Ureter (tissue), 1 donor: ENCODE measurements at places on chromosomes 3 and 15. TPM values are rescaled to one million over a fixed set of nuclear protein-coding genes. Genes with fewer than 3 reads are reported as not detected.

DNA sequence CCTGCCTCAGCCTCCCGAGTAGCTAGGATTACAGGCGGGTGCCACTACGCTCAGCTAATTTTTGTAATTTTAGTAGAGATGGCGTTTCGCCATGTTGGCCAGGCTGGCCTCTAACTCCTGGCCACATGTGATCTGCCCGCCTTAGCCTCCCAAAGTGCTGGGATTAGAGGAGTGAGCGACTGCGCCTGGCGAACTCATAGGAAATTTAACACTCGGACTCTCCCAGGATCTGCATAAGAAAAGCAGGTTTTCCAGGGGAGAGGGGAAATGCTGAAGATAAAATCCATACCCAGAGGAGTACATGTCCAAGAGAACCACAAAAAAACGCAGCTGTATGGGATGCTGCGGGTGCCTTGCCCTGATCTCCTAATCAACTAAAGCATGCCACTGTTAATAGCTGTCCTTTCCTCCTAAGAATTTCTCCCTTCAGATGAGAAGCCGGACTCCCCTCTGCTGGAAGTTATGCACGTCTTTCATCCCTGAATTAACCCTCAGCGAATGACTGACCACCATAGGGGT lies 25.3 kb upstream of the TGFBR2 start:
- DNase-seq = no peak

SNRPN gene
- total RNA-seq = 121 TPM

ALS2CL gene
- 64.5 TPM for total RNA-seq

GRCh38 chr3:84891851-84892250 lies 66.9 kb upstream of the CADM2 start:
- no peak for DNase-seq
